Head of caudate nucleus (tissue), 42 donors: ENCODE measurements at places on chromosomes 4 and X.

- no peak for DNase-seq
These were observed 171.7 kb downstream of the AFAP1 start for GRCh38 chr4:7767966-7768365.

GRCh38 chr4:150402871-150403272, 179.1 kb upstream of the MAB21L2 start:
- DNase-seq: peak; percentile 15

DNA sequence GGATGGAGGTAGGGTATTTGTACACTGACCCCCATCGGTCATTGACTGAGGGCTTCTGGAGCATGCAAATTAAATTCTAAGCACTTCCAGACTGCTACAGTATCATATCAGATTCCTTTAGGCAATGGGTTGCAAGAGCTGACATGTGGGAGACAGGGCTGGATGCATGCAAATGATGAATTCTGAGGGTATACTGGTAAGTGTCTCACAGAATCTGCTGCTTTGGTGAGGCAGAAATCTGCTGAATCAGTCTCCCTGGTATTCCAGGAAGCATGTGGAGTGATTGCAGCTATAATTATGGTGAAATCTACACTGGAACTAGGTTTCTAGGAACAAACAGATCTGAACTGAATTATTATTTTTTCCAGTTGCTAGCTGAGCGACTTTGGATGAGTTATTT, 684.9 kb upstream of the MAGEB2 start:
- no peak for DNase-seq

DNA sequence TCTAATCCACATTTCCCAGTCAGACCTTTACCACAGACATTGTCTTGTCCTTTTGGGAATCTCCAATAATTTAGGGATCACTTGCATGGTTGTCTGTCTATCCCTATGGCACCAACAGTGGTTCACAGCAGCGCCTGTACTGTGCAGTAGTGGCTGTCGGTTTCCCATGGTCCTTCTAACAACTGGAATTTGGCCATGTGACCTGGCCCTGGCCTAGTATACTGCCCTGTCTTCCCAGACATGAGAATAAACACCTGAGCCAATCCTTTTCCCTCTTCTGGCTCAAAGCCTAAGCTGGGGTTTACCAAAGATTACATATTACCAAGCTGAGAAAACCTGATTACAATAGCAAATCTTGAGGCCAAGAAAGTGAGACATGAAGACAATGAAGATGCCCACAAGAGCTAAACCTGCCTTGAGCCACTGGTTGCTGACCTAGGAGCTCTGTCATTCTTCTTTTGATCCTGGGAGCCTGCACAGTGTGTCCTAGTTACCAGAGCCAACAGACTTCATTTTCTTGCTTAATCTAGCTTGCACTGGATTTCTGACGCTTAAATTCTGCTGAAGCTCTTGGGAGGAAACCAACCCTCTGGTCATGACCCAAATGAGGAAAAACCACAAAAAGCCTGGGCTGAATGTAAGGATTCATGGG, 92.1 kb downstream of the SCD5 start:
- no peak for DNase-seq

- DNase-seq: no peak
These were observed 78.3 kb upstream of the IL2 start for GRCh38 chr4:122534776-122535175.

DNA sequence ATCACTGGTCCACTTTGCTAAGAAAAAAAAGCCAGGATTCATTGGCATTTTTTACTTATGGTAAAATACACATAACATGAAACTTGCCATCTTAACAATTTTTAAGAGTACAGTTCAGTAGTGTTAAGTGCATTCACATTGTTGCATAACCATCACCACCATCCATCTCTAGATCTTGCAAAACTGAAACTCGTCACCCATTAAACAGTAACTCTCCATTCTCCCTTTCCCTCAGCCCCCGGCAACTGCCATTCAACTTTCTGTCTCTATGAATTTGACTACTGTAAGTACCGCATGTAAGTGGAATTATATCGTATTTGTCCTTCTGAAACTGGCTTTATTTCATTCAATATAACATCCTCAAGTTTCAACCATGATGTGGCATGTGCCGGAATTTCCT, 56.3 kb upstream of the LNX1 start:
- no peak for DNase-seq

DNA sequence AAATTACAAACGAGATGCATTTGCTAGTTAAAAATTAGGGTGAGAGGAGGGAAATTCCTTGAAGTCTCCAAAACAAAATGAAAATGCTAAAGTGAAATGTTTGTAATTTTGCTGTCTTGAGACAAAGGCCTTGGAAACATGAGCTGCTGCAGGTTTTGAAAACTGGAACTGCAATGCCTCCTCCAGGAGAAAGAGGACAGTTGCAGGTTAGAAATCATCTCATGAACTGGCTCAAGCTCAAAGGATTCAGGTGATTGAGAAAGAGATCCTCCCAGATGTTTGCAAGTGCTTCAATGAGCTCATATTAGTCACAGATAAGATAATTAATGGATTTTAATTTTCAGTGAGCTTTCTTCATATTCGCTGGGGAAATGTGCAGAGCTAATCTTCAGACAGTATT, 32.4 kb downstream of the SMPX start:
- peak; percentile 19 for DNase-seq

DNA sequence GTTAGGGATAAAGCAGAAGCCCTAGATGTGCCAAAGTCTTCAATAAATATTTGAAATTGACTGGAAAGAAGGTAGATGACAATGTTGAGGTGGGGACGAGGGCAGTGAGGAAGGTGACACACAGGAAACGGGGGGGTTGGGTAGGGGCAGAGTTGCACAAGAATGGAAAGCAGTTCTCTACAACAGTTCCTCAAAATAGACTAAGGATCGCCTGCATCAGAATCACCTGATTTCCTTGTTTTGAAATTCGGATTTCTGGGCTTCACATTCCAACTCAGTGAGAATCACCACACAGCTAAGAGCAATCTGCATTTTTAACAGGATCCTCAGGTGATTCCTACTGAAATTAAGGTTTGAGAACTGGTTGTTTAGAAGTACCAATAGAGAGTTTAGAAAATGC, 70.6 kb downstream of the ARFIP1 start:
- no peak for DNase-seq

GRCh38 chr4:8201321-8201781, 2.3 kb downstream of the SH3TC1 start:
- no peak for DNase-seq

DNA sequence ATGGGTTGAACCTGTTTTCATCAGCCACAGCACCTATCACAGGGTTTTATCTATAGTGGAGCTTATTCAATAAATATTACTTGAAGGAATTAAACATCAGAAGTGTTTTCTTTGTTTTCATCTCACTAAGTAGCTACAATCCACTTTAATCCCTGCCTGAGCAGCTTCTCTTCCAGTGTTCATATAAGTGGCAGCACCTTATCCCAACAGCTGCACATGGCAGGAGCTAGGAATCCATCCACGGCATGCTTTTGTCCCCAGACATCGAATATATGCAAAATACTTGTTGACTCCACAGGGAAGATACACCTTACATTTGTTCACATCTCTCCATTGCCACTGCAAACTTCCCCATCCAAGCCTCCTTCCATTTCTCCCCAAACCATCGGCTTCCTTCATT, 549.8 kb upstream of the FAM241A start:
- no peak for DNase-seq

GRCh38 chrX:15761564-15762191, 23.6 kb downstream of the CA5B start:
- no peak for DNase-seq
